ENCODE measurements at places on chromosomes 4 and X. TPM values are rescaled to one million over a fixed set of nuclear protein-coding genes. Genes with fewer than 3 reads are reported as not detected.

Gene RBM47
- 16.3 TPM for total RNA-seq

Gene TLR10
- total RNA-seq = 0.59 TPM

DNA sequence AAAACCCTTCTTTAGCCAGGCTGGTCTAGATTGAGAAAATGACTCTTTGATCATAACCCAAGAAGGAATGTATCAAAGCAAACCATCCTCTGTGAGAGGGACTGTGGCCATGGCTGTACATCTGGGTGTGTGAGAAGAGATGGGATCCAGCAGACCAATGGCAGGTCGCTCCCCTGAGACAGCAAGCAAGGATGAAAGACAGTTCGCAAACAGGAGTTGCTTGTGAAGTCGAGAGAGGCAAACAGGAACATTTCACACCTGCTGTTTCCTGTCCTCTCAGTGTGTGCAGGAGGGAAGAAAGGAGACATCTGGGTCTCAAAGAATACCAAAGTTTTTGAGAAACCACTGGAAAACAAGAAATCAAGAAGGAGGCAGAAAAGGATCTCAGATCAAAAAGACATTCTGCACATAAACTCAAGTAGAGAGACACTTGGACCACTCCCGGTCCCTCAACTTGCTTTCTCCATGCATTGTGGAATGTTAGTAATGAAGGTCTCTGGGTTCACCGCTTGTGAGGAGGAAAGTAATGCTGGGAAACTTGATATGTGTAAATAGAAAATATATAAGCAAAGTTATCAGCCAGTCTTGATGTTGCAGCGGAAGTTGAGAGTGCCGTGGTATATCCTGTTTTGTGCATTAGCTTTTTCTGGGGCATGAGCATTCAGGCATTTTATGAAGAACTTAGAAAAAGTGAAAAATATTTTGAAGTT, 327.5 kb downstream of the BMPR1B start:
- DNase-seq = no peak

Gene XAGE3
- not detected for total RNA-seq

GRCh38 chr4:144174401-144175067, 34.0 kb upstream of the GYPA start:
- peak; percentile 42 for DNase-seq

- no peak for DNase-seq
These were observed 49.1 kb downstream of the MID1 start for GRCh38 chrX:10571260-10571659.

Gene NKRF
- total RNA-seq = 8.1 TPM

DNA sequence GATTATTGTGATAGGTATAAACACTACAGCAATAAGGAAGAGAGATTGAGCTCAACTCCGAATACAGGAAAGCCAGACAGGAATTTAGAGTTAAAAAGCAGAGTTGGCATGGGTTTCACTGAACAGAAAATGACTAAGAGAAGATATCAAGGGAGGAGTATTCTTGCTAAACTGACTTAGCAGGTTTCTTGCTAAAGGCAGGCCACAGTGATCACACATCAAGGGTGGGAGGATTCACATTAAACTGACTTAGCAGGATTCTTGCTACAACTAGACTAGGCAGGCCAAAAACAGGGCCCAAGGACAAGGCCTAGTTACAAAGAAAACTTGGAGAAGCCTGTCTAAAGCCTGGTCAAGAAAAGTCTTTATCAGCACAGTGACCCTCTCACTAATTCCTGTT, 195.1 kb downstream of the MAGEB5 start:
- DNase-seq = no peak

- no peak for DNase-seq
These were observed 217.9 kb downstream of the ARAP2 start for GRCh38 chr4:36026348-36026880.

DNA sequence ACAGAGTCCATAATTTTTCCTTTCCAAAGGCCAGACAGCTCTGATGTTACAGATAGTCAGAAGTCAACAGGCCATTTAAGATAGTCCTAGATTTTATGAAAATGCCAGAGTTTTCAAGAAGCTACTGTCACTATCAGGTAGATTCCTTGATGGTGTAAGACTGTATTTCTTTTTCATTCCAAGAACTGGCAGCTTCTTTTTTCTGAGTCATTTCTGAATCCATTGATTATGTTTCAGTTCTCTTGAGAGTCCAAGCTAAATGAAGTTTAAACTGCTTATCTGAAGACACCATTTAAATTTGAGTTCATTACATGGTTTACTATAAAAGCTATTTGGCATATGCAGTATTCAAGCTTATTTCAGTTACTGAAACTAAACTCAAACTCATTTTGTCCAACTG, 44.6 kb downstream of the RASSF6 start:
- no peak for DNase-seq

DNA sequence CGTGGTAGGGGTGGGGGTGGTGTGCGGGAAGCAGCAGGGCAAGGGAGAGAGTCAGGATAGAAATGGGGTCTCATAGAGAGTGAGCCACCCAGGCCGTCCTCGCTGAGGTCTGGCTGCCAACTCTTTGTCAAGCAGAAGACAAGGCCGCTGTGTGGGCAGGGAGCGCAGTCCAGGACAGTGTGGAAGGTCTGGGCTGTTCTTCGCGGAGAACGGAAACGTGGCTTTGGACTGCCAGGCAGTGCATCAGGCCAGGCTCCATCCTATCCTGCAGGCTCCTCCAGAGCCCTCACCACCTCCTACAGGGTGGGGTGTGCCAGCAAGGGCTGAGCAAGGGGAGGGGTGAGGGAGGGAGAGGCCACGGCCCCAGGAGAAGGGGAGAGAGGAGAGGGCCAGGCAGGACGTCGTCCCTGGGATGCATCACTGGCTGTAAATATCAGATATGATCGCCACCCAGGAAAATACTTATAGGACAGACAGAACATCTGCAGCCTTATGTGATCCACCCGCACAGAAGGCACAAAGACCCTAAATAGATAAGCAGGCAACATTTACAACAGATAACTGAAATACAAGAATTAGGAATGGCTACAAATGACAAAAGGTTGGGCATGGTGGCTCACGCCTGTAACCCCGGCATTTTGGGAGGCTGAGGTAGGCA, 85.3 kb downstream of the ABLIM2 start:
- DNase-seq = no peak

Gene SPACA5
- not detected for total RNA-seq

Gene DOK7
- total RNA-seq = 0.99 TPM

Gene WAS
- 5.6 TPM for total RNA-seq

Gene SMIM10L2A
- 0.99 TPM for total RNA-seq

GRCh38 chrX:80765220-80765625, 44.5 kb downstream of the BRWD3 start:
- DNase-seq = no peak

GRCh38 chr4:3375688-3376087, 66.1 kb upstream of the HGFAC start:
- DNase-seq = no peak

Gene RS1
- total RNA-seq = not detected

Gene PLAC8
- 10.5 TPM for total RNA-seq

Gene CPZ
- total RNA-seq = 14.1 TPM

DNA sequence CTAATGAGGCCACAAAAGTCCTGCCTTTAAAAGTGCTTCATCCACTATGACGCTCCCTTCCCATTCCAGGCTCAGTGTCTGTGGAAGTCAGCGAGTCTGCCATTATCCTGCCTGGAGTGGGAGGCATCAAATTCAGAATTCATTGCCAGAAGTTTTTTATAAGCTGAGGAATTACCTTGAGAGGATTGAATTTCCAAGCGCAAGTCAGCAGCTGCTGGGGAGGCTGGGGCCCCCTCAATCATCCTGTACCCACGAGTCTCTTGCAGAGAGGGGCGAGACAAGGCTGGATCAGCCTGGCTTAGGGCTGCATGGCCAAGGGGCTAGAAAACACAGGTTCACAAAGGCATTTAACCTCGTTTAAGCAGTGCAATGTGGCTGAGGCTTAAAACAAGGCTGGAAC, 170.5 kb upstream of the NOCT start:
- DNase-seq = no peak

DNA sequence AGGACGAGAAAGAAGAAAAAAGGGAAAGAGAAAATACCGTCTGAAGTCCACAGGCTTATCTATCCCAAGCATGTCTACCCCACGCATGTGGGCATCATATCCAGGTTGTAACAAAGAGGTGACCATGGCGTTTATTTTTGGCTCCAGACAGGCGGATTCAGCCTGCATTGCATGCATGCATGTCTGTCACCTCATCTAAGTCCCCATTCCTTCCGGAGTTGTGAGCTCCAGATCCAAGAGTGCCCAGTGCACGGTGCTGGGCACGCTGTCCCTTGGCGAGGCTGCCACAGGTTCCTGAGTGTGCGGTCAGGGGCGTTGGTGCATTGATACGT, 905 bp upstream of the GALNTL6 start:
- no peak for DNase-seq

Gene CCDC160
- total RNA-seq = 0.20 TPM

- no peak for DNase-seq
These were observed 38.1 kb upstream of the RASGEF1B start for GRCh38 chr4:81509822-81510221.

Gene ASMT
- 0.20 TPM for total RNA-seq

Gene TRAPPC11
- 58.2 TPM for total RNA-seq

DNA sequence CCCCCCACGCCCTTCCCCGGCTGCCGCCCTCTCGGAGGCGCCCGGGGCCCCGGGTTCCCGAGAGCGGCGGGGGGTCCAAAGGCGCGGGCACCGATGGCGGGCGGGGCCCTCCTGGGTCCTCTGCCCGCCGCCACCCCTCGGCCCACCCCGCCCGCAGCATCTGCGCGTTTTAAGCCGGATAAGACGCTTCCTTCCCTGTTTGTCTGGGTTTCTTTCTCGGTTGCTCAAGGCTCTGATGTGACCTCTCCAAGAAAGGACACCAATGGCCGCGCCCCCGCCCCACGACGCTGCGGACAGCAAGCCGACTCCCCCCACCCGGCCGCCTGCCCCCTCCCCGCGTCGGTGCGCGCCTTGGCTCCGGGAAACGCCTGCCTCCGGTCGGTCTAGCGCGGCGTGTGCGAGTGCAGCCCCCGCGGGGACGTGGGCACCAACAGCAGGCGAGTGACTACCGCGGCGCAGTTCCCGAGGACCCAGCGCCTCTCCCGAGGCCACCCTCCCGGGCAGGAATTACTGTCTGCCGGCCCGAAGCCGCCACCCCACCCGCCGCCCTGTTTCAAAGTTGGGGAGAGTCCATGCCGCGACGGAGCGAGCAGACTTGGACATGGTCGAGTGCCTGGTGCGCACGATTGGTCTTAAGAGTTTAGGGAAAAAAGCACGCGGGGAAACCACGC, 21.1 kb upstream of the HMX1 start:
- no peak for DNase-seq

DNA sequence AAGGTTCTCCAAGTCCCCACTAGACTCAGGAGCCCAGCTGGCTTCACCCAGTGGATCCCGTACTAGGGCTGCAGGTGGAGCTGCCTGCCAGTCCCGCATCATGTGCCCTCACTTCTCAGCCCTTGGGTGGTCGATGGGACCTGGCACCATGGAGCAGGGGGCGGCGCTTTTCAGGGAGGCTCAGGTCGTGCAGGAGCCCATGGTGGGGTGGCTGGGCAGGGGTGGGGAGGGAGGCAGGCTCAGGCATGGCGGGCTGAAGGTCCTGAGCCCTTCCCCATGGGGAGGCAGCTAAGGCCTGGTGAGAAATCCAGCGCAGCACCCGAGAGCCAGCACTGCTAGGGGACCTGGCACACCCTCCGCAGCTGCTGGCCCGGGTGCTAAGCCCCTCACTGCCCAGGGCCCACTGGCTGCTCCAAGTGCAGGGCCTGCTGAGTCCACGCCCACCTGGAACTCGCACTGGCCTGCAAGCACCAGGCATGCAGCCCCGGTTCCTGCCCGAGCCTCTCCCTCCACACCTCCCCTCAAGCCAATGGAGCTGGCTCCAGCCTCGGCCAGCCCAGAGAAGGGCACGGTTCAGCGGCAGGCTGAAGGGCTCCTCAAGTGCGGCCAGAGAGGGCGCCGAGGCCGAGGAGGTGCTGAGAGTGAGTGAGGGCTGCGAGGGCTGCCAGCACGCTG, 72.7 kb upstream of the SLIT2 start:
- DNase-seq = no peak

DNA sequence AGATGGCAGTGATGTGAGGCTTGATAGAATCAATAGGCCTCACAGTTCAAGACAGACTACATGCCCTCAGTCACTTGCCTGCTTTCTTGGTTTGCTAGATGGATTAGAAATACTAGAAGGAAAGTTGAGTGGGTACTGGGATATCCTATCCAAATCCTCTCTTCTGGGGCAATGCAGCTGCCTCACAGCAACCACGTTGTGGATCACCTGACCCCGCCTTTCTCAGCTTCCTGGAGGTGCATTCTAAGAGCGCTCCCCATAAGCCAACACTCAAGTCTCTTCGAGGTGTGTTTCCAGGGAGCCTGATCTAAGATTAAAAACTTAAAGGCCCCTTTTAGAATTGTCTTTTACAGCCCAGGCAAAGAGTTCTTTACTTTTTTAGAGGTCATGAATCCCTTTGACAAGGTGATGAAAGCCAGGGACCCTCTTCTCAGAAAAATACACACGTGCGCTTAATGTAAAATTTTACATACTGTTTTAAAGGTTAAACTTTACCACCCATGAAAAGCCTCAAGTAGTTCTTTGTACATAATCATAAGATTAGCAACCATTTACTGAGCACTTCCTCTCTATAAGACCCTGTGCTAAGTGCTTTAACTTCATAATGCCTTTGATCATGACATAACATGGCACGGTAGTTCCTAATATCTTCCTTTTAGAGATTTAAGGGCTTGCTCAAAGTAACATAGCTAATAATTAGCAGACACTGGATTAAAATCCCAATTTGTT, 840 bp upstream of the RPL34 start:
- DNase-seq = no peak

Gene C4orf36
- 1.9 TPM for total RNA-seq

Gene SYN1
- 0.30 TPM for total RNA-seq

Gene PGAM4
- not detected for total RNA-seq

- DNase-seq = no peak
These were observed 322.9 kb downstream of the ANKRD50 start for GRCh38 chr4:124389591-124389990.

DNA sequence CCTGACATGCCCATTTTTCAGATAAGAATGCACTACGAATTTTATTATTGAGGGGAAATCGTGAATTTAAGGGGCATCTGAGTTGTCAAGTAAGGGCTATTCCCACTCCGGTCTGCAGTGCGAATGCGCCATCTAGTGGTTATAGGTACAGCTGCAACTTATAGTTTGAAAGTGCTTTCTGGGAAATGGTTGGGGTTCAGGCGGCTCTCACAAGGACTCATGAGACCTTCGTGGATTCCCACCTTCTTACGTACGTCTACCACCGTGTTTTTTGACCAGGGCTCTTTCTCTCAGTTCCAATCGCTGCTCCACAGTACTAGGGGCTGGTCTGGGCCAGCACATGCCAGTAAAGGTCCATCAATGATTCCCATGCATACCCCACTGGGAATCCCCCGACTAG, 12.3 kb downstream of the MSL3 start:
- peak; percentile 45 for DNase-seq

- DNase-seq = peak; percentile 38
These were observed 149.8 kb downstream of the STIM2 start for GRCh38 chr4:27010334-27010940.
